Effector CD8-positive, alpha-beta T cell (primary cell): ENCODE measurements at places on chromosomes 5 and 9.

DNA sequence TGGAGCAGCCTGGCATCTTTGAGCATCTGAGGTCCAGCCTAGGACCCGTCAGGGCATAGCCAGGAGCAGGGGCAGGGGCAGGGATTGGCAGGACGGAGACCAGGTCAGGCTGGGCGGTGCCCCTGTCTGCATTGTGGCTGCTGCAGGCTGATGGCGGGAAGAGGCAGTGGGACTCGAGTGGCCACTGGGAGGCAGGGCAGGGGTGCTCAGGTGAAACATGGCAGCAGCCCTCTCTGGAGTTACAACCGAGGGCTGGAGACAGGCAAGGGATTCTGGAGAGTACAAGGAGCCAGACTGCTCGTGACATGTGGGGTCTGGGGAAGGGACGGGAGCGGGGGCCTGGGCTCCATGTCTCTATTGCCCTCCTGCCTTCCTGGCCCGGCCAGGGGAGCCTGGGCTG lies 97.4 kb upstream of the RAPGEF1 start:
- DNase-seq = no peak

DNA sequence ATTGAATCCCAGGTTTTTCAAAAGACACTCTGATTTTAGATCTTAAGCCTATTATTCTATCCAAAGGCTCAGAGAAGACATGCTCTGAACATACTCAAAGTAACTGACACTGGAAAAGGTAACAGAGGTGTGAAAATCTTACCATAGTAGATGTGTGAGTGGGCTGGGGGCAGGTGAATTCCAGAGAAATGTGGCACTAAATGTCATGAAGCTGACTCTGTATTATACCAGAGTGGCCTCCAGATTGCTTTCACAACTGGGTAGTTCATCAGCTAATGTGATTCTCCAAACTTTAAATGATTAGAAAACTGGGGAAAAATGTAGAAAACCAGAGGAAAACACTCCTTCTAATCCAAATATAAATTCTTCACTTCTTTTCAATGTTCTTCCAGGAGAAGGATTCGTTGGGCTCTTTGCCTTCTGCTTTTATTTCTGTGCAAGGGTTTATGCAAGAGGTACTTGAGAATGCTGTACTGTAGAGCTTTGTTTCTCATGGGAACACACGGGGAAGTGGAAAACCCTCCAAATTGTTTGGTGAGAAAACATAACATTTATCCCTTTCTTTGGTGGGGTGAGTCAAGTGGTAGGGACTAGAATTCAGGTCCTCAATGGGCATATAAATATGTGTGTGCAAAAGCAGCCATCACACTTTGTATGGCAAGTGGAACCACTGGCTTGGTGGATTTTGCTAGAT lies at the start of gene SCGB3A2:
SCGB3A2 (plus strand) TSS at position 646 of the 694 bp plus-strand sequence. CDS start 93 bp downstream, outside the sequence.
- DNase-seq = no peak

GRCh38 chr9:89740722-89741121 lies 135.9 kb downstream of the GADD45G start:
- DNase-seq = no peak

GRCh38 chr5:172694541-172694940 lies 53.5 kb downstream of the NEURL1B start:
- DNase-seq = no peak

DNA sequence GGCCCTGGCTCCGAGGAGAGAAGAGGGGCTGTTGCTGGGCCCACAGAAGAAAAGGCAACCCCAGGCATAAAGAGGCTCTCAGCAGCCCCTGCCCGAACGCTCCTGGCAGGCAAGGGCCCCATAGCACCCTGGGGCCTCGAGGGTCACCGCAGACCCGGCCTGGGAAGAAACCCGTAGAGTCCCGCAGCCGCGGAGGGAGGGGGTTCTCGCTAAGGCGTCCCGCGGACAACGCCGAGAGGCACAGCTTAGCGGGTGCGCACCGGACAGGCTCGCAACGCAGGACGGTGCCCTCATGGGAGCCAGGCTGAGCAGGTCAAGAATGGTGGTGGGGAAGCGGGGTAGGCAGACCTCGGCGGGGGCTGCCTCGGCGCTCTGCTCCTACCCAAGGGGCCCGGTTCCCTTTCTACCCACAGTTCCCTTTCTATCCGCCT lies 6.7 kb downstream of the PITX1 start:
- no peak for DNase-seq

DNA sequence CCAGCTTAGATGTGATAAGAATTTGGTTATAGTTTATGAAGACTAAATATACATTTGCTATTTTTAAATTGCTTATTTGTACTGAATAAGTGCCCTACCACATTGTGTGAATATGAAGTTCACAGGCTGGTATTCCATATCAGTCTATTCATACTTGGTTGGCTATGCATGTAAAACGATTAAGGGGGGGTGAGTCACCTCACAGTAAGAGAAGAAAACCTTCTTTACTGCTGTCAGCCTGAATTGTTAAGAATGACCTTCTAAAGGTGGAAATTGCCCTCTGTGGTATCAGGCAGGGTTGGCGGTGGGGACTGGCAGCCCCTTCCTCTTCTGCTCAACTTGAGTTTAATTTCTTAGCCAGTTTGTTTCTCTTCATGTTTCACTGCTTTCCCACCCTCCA lies 127.0 kb upstream of the RPS23 start:
- DNase-seq = no peak
